ENCODE measurements at places on chromosomes 6 and 20. TPM values are rescaled to one million over a fixed set of nuclear protein-coding genes. Genes with fewer than 3 reads are reported as not detected.

The FRMD1 gene
- total RNA-seq: not detected

The DEFB124 gene
- total RNA-seq: not detected

The HDGFL1 gene
- not detected for total RNA-seq

The VPS52 gene
- total RNA-seq: 50.1 TPM

The ACTL10 gene
- total RNA-seq: 26.3 TPM

The MUCL3 gene
- total RNA-seq: not detected
